Nephron progenitor cell (in vitro differentiated cells): ENCODE measurements at places on chromosomes 1 and 21.

GRCh38 chr1:162720996-162721395, 69.5 kb upstream of the HSD17B7 start:
- DNase-seq = no peak

- DNase-seq = no peak
These were observed 990 bp upstream of the MRPS6 start for GRCh38 chr21:34072145-34073031.

DNA sequence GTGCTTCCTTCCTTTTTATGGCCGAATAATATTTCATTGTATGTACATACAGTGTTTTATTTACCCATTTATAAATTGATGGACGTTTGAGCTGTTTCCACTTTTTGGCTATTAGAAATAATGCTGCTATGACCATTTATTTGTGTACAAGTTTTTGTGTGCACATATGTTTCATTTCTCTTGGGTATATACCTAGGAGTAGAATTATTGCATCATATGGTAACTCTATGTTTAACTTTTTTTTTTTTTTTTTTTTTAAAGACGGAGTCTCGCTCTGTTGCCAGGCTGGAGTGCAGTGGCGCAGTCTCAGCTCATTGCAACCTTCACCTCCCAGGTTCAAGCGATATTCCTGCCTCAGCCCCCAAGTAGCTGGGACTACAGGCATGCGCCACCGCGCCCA, 19.0 kb downstream of the SDHC start:
- DNase-seq = no peak

- no peak for DNase-seq
These were observed 54.0 kb downstream of the LTN1 start for GRCh38 chr21:28938726-28939125.

DNA sequence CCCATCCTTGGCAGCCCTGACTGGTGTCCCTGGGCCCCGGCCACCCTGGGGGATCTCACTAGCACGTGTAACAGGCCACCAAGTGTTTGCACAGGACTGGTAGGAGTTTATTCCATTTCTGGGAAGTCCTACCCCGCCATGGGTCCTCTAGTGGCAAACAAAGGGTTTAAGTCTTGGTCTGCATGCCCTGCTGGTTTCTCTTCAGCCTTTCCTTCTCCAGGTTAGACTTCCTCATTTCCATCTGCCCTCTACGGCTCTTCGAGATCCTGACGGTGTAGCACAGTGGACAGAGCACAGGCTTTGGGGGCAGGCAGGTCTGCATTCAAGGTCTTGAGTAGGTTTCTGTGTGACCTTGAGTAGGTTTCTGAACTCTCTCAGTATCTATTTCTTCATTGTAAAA, 2.8 kb downstream of the AGTRAP start:
- no peak for DNase-seq

DNA sequence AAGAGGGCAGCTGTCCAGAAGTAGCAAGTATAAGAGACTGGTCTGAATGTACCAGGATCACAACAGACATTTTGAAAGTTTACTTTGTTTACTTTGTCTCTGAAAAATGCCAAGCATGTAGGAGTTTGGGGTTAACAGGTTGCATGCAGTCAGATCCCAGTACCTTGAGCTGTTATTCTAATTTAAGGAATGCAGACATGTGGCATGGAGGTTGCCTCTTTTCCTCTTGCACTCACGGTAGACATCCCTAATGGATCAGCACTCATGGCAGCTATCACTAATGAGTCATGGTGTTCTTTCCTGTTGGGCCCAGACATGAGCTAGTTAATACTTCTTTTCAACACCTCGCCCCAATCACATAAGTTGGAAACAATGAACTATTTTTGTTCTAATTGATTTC, 67.3 kb downstream of the GADD45A start:
- DNase-seq = no peak

DNA sequence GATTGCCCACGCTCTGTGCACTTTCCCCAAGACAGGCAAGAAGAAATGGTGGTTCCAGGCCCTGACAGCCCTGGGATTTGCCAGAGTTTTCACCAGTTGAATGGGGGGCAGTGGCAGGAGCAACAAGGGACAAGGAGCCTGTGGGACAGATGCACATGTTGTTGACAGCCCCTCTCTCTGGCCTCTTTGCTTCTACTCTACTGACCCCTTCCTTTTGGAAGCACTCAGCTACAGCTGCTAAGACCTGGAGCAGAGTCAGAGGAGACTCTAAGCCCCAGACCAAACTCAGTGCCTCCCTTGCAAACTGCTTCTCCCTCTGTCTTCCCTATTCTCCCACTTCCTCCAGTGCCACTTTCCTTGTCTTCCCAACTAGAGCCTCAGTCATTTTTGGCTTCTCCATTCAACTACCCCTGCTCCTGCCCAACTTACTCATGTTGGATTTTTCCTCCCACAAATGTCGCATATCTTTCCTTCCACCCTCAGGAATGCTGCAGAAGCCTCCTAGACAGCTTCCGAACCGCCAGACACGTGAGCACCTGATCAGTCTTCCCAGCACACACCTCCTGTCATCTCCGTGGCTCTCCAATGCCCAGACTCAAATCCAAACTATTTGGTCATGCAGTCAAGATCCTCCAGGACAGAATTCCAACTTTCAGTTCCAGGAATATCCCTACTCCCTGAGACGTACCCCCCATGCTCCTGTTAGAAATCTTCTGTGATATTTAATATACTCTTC, 9.1 kb downstream of the INKA2 start:
- DNase-seq = no peak

DNA sequence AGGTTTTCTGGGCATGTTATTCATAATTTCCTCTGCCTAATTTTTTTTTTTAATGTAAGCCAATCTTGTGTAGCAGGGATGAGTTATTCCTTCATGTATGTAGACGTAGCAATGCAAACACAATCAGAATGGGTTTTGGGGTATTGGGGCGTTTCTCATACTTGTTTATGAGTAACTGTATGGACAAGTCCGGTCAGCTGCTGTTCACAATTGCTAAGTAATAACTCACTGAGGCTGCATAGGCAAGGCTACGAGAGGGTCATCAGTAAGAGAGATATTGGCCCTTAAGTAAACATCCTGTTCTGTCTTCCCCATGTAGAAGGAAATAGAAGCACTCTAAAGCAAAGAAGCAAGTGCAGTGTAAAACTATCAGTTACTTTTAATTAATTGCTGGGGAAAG, 9.5 kb upstream of the TARS2 start:
- DNase-seq = no peak

DNA sequence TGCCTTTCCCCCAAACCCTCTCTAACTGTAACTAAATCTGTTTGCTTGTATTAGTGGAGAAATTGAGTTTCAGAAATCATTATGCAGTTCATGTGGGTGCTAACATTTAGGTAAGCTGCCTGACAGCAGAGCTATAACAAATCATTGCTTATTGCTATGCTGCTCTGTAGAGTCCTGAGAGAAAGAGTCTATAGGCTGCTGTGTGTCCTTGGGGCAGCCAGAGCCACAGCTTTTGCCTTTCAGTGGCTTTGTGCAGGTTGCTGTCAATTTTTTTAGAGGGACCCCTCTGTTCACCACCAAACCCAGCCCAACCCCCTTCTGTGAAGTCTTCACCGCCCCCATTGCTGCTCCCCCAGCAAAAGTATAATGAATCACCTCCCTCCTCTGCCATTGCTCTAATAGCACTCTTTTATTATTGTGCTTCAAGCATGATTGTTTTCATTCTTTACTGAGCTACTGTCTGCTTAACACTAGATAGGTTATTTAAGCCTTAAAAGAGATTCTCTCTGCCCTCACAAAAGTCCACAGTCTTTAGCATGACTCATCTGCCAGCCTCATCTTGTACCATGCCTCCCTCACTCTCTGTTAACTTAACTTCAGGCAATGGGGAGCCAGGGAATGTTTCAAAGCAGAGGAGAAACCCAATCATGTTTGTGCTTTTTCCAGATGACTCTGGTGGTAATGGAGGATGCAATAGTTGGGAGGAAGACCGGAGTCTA, 38.6 kb downstream of the DIRAS3 start:
- no peak for DNase-seq

GRCh38 chr1:18512883-18513282, 32.2 kb downstream of the KLHDC7A start:
- no peak for DNase-seq

- no peak for DNase-seq
These were observed 7.8 kb upstream of the PTTG1IP start for GRCh38 chr21:44881198-44881872.

DNA sequence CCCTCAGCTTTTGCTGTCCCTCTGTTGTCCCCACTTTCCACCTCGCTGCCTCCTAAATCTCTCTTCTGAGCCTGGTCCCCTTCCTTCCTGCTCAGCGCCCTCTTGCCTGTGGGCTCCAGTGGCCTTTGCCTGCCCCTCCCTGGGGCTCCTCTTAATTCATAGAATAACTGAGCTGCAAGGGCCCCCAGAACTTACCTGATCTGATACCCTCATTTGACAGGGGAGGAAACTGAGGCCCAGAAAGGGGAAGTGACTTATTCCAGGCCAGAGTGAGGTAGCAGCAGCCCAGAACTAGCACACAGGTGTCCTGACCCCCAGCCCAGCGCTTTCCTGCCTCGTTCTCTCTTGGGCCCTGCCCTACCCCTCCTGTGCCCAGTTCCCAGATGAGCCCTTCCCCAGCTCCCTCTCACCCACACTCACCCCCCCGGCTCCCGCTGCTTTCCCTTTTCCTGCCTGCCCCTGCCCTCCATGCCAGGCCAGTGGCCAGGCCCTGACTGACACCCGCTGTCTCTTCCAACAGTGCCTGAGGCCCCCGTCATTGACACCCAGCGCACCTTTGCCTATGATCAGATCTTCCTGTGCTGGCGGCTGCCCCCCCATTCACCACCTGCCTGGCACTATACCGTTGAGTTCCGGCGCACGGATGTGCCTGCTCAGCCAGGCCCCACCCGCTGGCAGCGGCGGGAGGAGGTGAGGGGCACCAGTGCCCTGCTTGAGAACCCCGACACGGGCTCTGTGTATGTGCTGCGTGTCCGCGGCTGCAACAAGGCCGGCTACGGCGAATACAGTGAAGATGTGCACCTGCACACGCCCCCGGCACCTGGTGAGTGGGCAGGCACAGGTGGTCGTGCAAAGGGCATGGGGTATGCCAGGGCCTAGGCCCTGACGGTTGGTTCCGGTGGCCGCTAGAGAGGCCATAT, 5.7 kb downstream of the TRIM46 start:
- DNase-seq = no peak

DNA sequence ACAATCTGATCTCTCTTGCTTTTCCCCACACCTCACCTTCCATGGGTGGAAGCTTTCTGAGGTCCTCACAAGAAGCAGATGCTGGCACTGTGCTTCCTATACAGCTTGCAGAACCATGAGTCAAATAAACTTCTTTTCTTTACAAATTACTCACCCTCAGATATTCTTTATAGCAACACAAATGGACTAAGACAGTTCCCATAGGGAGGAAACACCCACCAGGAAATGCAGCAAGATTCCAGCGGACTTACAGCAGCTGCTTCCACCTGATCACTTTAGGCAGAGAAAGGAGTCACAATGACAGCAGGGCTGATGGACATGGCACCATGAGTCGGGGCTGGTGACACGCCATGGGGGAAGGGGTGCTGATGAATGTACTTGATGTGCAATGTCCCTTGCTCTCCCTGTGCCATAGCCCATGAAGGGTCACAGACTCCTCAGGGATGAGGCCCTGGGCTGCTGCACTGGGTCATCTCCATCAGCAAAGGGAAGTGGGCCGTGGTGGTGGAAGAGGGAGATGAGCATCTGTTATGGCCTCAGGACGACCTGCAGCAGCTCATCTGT, 53.9 kb downstream of the PRSS38 start:
- no peak for DNase-seq

DNA sequence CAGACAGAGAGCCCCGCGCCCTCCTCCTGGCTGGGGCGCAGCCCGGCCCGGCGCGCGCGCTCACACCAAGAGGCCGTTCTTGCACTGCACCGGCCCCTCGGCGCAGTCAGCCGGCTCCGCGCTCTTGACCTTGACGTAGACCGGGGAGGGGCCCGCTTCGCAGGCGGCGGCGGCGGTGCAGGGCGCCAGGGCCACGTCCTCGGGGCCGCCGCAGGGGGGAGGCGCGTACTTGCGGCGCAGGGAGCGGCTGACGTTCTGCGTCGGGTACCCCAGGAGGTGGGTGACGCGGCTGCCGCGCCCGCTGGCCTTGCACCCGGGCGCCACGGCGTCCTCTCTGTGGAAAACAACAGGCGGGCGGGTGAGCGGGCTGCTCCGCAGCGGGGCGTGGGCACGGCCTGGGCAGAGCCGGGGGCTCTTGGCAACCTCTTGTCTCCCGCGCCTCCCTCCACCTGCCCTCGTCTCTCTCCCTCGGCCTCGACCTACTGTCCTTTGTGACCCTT, 7.7 kb downstream of the VSIG8 start:
- DNase-seq = peak; percentile 83

DNA sequence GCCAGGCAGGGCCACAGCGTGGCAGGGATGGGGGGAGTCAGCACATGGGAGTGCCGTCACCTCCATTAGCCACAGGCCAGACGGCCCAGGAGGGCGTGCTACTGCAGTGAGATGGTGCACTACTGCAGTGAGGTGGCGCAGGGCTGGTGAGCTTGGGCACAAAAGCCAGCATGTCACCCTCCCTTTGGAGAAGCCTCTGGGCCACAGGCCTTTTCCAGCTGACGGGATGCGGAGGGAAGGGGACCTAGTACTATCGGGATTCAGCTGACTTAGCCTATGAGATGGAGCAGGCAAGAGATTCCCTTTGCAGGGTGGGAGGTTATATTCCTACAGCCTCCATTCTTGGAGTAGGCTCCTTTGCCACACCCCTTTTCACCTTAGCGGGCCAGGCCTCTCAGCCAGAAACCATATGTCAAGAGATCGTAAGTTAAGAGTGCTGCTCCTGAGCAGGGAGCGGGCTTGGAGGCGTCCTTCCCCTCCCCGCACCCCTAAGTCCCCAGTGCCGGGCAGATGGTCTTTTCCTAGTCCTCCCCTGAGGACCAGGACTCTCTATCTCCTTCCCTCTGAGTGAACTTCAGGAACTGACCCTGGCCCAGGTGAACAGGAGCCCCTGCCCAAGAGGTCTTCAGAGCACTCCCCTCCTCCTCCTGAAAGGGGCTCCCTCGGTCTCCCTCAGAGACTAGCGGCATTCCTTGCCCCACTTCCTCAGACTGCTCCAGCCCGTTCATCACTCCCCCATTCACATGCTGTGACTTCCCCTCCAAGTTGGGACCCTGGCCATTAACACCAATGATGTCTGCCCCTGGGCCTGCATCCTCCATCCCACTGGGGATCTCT, 8.2 kb downstream of the NES start:
- no peak for DNase-seq

DNA sequence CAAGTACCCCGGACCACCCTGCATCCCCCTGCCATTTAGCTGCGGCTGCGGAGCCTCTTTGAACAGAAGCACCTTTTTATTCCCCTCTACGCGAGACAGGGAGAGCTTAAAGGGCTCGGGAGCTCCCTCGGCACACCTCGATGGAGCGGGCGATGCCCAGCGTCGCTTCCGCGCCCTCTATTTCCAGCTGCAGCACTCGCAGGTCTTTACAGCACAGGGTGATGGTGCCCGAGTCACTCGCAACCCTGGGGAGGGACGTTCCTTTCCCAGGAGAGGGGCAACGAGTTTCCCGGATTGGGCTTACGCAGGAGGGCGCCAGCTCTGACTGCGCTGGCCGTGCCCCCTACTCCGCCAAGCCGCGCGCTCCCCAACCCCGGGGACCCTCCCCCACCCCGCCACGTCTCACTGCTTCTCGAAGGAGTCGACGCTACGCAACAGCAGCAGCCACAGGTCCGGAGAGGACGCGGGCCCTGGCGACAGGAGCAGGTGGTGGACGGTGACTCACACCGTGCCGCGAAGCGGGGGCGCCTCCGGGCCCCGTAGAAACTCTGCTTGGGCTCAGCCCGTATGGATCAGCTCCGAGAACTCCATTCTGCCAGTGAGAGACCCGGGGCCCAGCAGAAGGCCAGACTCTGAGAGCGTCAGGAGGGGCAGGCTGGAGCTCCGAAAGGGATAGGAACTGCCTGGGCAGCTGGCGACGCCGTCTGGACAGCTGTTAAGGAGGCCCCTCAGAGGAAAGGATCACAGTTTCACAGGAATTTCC, 5.8 kb upstream of the FAM167B start:
- peak; percentile 74 for DNase-seq

- DNase-seq = no peak
These were observed 37.3 kb downstream of the TMEM53 start for GRCh38 chr1:44636688-44637598.
